Stimulated activated CD8-positive, alpha-beta memory T cell treated with anti-CD3 and anti-CD28 coated beads, Interleukin-4, amount 100 ng/mL, for 4 hours (primary cell): ENCODE measurements at places on chromosomes 6 and 20.

GRCh38 chr20:60395991-60396390, 437.8 kb downstream of the CDH26 start:
- DNase-seq, result no peak

- no peak for DNase-seq
Measured at GRCh38 chr20:51335329-51335841, 207.1 kb downstream of the NFATC2 start.

GRCh38 chr20:1357921-1358671, 29.2 kb upstream of the SDCBP2 start:
- no peak for DNase-seq

GRCh38 chr20:44584162-44584561, 1.8 kb downstream of the PKIG start:
- no peak for DNase-seq

DNA sequence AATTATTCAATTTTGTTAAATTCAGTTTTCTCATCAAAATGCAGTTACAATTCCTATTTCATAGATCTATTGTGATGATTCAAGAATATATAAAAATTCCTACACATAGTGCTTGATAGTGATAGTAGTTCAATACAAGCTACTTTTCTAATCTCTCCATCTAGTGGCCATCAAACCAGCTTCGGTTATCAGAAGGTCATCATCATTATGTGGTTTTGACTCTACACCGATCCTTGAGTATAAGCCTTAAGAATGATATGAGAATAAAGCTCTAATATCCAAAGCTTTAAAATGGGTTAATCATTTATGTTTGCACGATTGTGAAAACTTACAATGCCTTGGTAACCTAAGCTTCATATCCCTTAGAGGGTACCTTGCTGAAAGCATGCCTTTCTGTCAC, 167.5 kb upstream of the PREP start:
- DNase-seq, result no peak

DNA sequence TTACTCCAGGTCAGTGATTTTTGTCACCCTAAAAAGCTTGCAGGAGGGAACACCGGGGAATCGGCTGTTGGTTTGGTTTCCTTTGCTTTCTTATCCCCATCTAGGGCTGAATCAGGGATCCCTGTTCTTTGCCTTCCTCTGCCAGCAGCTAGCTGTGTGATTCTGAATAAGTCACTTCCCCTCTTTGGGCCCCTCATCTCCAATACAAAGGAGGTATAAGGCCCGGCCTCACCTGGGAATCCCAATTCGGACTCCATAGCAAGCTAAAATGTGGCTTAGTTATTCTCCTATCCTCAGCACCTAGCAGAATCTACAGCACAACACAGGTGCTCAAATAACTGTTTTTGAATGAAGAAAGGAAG, 18.5 kb upstream of the ARMC12 start:
- no peak for DNase-seq

DNA sequence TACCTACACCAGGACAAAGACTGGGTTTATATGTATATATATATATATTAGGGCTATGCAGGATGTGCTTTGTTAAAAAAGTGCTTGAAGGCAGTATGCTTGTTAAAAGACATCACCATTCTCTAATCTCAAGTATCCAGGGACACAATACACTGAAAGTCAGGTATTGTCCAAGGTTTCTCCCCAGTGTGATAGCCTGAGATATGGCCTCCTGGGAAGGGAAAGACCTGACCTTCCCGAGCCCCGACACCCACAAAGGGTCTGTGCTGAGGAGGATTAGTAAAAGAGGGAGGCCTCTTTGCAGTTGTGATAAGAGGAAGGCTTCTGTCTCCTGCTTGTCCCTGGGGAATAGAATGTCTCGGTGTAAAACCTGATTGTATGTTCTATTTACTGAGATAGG, 156.9 kb downstream of the GPX5 start:
- no peak for DNase-seq

DNA sequence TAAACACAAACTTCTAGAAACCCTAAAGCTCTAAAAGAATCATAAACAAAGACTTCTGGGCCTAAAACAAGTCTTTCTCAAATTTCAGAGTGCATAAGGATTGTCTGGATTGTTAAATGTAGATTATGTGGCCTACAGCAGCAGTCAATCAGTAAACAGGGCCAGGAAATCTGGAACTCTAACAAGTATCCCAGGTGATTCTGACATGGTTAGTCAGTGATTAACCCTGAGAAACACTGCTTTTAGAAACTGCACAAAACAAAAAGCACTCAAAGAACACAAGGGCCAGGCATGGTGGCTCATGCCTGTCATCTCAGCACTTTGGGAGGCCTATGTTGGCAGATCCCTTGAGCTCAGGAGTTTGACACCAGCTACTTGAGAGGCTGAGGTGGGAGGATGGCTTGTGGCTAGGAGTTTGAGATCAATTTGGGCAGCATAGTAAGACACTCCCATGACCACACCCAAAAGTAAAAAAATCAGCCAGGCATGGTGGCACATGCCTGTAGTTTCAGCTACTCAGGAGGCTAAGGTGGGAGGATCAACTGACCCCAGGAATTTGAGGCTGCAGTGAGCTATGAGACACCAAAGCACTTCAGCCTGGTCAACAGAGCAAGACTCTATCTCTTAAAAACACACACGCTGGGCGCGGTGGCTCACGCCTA, 5.9 kb downstream of the MED20 start:
- no peak for DNase-seq

DNA sequence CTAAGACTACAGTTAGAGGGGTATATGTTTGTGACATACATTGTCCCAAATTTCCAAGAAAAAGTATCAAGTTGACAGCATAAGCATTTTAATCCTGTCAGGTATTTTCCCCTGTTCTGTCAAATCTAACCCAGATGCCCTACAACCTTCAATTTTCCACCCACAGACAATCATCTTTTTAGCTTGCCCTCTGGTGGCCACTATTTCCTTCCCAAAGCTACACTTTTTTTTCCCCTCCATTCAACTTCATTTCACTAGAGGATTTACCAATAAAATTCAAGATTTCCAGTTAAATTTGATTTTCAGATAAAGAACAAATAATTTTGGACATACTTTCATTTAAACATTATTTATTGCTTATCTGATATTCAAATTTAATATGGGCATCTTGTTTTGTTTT, 286.6 kb downstream of the TENT5A start:
- DNase-seq, result no peak

- DNase-seq, result no peak
Measured at GRCh38 chr6:142803032-142803431, 141.9 kb downstream of the HIVEP2 start.

GRCh38 chr20:46307999-46308257, 370 bp downstream of the CDH22 start:
- DNase-seq, result no peak

DNA sequence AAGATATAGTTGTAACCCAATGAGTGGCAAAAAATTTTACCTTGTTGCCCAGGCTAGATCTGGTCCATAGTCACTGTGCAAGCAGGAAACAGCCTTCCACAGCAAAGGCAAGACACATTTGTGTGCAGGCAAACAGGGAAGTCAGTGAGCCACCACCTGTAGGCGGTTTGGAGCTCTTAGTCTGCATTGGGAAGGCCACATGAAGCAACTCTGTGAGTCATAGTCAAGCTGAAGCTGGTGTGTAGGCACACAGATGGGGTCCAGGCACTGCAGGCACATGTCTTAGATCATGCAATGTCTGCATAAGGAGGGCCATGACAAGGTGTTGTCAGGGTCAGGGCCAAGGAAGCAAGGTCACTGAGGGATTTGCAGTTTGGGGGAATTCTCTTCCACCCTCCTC, 543.2 kb upstream of the EPHA7 start:
- DNase-seq, result no peak

- no peak for DNase-seq
Measured at GRCh38 chr20:62136283-62137091, 6.7 kb downstream of the PSMA7 start.

GRCh38 chr6:109299776-109300564, 82.3 kb downstream of the CD164 start:
- DNase-seq, result no peak

GRCh38 chr20:10951216-10951615, 277.4 kb upstream of the JAG1 start:
- no peak for DNase-seq

GRCh38 chr6:159953091-159953601, 15.7 kb upstream of the IGF2R start:
- DNase-seq, result no peak

DNA sequence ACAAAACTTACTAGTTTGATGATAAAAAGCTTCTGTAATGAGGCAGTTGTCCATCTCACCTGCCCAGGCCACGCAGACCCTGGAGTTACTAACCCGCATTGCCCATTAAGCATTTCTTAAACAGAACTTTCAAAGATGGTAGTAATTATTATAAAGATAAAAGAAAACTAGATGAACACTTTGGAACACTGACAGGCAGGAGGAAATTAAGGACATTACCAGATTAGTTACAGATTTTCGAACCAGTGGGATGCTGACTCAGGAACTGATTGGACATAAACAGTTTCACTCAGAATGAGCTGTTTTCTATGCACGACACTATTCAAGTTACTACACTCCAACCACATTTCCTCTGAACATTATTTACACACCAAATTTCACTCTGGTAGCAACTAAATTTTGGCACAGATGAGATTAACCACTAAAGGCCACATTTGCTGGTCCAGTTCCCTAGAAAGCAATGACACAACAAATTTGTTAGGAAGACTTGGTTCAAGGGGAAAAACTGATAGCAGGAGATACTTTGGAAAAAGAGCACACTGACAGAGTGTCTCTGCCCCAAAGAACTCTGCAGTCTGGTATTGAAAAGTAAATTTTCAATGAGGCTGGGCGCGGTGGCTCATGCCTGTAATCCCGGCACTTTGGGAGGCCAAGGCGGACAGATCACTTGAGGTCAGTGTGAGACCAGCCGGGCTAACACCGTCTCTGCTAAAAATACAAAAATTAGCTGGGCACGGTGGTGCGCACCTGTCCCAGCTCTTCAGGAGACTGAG, 3.0 kb downstream of the ROMO1 start:
- DNase-seq, result no peak

DNA sequence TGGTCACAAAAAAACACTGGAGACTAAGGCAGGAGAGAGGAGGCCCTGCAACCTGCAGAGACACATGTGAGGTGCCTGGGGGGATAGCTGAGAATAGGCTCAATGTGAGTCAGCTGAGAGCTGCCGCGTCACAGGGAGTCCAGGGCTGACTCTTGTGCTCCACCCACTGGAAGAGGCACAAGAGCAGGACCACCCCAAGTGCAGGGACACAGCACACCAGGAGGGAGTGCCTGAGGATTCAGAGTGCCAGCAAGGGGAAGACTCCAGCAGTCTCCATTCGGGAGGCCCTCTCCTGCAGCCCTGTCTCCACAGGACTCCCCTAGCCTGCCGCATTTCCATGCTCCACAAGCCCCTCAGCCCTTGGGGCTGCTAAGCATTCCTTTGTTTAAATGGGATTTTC, 105.5 kb downstream of the HUS1B start:
- peak; percentile 12 for DNase-seq

DNA sequence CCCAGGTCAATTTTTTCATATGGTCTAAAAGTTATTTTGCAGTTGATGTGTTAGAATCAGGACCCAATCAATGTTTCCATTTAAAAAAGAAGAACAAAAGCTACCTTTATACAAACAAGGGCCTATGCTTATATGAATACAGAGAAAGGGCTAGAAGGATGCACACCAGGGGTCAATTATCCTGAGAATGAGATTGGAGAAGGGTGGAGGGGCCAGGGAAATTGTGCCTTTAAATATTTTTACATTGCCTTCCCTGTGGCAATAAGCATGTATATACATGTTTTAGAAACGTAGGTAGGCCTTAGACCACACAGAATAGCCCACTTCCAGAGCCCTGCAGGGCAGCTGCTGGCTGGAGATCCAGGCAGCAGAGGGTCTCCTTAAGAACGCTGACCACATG, 12.7 kb downstream of the EXOC2 start:
- no peak for DNase-seq

- DNase-seq, result no peak
Measured at GRCh38 chr6:29965873-29966601, 23.7 kb downstream of the HLA-A start.

GRCh38 chr6:27650620-27651370, 177.9 kb upstream of the ZNF184 start:
- DNase-seq, result no peak

- DNase-seq, result no peak
Measured at GRCh38 chr6:85137865-85138264, 312.0 kb upstream of the NT5E start.

GRCh38 chr6:39818695-39819094, 26.5 kb downstream of the DAAM2 start:
- DNase-seq, result no peak

- no peak for DNase-seq
Measured at GRCh38 chr6:84867521-84867920, 103.1 kb upstream of the TBX18 start.

DNA sequence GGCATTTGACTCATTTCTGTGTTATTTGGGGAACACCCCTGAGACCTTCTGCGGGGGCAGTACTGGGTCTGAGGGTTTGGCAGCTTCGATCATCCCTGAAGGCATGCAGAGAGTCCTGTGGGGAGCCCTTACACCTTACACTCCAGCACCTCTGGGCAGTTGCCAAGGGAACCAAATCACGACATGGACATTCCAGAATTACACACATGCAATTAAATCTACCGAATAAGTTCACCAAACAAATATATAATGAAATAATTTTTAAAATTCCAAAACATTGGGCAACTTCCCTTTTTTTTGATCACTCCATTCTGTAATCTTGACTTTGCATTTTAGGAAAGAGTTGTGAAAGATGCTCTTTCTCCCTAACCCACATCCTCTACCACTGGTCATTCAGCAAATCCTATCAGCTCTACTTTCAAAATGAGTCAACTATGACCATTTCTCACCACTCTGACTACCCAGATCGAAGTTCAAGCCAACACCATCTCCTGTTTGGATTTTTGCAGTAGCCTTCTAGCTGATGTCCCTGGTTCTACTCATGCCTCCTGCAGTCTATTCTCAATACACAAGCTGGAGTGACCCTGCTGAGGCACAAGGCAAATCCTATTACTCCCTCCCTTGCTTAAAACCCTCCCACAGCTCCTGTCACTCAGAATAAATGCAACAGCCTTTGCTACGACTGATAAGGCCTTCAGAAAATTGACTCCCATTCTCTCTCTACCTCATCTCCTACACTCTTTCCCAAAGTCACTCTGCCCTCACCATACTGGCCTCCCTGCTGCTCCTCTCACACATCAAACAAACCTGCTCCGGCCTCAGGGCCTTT, 533.3 kb downstream of the HACE1 start:
- no peak for DNase-seq

- DNase-seq, result no peak
Measured at GRCh38 chr6:5084781-5085647, at the start of gene PPP1R3G. Gene PPP1R3G, plus strand, starts transcription at chr6:5085341. Its CDS starts 145 bp downstream, at chr6:5085486.
